ENCODE measurements at places on chromosomes 13 and 19. TPM values are rescaled to one million over a fixed set of nuclear protein-coding genes. Genes with fewer than 3 reads are reported as not detected.

TEX30 gene
- 7.4 TPM for total RNA-seq

PBX4 gene
- total RNA-seq, result 0.29 TPM

LGI4 gene
- 9.1 TPM for total RNA-seq

CEACAM20 gene
- total RNA-seq, result not detected

CD70 gene
- not detected for total RNA-seq

FAM83E gene
- total RNA-seq, result not detected

KLF1 gene
- 0.33 TPM for total RNA-seq

LSR gene
- 5.1 TPM for total RNA-seq

MVB12A gene
- 30.3 TPM for total RNA-seq

KLK13 gene
- total RNA-seq, result not detected

GET3 gene
- total RNA-seq, result 42.6 TPM
